ENCODE measurements at places on chromosomes 6 and 20.
A peak's percentile ranks its signal among the peaks of the same experiment; 100 is the strongest.

DNA sequence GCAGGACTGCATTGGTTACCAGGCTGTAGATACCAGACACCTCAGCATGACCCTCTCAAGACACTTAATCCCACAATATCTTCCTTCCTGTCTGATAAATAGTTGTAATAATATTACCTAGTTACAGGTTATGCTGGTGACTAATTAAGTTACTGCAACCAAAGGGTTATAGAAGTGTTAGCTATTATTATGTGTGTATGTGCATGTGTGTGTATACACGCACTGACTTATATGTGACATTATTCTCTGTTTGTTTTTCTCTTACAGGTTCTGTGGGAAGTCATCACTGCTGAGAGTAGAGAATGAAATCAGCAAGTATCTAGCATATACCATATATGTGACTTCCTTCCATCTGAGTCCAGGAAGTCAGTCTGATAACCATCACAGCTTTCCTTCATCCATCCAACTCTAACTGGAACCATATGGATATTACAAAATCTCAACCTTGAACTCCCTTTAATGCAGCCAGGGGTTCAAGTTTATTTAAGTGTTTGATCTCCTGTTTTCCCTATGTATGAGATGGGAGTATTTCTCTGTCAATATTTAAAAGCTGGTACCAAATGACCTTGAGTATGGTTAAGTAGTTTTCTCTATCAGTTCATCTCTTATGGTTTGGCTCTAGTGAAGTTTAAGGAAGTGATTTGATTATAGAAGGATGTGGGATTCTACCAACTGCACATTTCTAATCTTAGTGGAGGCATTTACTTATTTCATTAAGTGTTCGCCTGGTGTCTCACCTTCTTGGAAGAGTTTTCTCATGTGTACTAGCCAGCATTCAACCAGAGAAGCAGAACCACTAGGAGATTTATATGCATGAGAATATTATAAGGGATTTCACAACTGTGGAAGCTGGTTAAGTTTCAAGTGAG lies 313.2 kb downstream of the HIVEP2 start:
- no peak for DNase-seq

DNA sequence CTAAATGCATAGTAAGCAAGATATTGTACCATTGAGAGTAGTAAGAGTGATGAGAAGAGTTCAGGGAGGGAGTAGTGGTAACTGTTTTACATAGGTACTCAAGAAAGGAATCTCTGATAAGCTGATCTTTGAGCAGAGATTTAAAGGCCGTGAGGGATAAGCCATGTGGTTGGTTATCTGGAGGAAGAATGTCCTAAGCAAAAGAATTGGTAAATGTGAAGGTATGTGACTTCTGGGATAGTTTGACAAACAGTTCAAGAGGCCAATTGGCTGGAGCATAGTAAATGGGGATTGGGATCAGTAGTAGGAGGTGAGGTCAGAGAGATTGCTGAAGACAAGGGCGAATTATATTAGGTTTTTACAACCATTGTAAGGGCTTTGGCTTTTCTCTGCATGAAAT lies 40.1 kb downstream of the PLCB1 start:
- DNase-seq = no peak

DNA sequence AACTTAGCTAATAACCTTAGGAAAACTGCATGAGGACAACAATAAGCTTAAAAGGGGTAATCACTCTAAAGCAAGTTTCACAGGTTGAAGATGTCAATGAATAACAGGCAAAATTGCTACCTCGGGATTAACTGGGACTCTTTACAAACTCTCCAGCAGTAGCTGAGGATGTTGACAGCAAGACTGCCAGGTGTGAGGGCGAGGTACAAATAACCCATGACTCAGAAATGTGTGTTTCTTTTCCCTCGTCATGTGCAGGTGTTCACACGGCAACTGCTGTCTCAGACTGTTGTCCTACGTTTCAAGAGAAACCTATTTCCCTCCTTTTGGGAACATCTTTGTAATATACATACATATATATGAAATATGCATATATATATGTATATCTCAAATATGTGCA lies 15.9 kb downstream of the BCAS1 start:
- no peak for DNase-seq

DNA sequence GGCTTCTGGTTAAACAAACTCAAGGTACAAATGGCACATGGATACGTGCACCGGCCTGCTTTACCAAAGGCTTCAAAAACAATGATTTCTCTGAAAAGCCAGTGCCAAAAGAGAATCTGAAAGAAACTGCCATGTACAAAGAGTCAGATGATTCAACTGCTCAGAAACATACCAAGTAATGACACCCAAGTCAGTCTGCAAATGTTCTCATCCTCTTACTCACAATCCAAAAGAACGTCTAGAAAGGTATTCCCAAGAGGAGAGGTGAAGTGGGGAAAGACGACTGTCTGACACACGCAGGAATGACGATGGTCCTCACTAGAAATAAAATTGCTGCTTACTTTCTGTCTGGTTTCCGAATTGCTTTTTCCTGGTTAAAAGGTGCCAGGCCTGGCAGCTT lies 52.9 kb downstream of the NFATC2 start:
- no peak for DNase-seq

DNA sequence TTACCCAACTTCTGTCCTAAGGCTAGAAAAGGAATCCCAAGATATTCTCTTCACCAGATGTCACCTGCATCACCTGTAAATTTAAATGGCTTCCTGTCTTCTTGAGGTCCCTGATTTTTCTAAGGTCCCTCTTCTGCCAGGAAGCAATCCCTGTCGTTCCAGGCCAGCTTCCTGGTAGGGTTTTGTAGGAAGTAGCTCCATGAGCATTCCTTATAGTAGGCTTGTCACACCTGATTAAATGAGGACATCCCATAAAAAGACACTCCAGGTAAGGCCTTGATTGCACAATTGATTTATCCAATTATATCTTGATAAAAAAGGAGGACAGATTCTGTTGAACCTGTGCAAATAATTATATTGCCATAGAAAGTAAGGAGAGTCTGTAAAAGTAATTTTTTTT lies 8.7 kb downstream of the RAB44 start:
- no peak for DNase-seq

DNA sequence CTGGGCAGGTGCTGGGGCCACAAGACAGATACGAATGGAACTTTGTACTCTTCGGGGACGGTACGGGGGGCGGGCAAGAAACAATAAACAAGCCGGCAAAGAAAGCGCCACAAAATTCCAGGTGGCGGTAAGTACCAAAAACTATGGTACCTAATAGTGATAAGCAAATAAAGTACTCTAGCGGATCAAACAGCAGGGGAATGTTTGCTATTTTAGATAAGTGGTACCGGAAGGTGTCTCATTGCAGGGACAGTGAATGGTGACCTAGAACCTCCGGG lies 15.1 kb upstream of the RIPK1 start:
- no peak for DNase-seq

- no peak for DNase-seq
These were observed 1.4 kb upstream of the SNTA1 start for GRCh38 chr20:33444797-33445560.

- DNase-seq = no peak
These were observed 68.0 kb downstream of the PLCG1 start for GRCh38 chr20:41205313-41205712.

DNA sequence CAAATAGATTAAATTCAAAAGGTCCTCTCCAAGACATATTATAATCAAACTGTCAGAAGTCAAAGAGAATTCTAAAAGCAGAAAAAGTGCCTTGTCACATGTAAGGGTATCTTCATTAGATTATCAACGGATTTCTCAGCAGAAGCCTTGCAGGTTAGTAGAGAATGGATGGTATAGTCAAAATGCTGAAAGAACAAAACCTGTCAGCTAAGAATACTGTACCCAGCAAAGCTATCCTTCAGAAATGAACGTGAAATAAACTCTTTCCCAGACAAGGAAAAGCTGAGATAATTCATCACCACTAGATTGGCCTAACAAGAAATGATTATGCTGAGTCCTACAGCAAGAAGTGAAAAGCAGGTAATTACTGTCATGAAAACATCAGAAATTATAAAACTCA lies 92.9 kb downstream of the STXBP5 start:
- no peak for DNase-seq

DNA sequence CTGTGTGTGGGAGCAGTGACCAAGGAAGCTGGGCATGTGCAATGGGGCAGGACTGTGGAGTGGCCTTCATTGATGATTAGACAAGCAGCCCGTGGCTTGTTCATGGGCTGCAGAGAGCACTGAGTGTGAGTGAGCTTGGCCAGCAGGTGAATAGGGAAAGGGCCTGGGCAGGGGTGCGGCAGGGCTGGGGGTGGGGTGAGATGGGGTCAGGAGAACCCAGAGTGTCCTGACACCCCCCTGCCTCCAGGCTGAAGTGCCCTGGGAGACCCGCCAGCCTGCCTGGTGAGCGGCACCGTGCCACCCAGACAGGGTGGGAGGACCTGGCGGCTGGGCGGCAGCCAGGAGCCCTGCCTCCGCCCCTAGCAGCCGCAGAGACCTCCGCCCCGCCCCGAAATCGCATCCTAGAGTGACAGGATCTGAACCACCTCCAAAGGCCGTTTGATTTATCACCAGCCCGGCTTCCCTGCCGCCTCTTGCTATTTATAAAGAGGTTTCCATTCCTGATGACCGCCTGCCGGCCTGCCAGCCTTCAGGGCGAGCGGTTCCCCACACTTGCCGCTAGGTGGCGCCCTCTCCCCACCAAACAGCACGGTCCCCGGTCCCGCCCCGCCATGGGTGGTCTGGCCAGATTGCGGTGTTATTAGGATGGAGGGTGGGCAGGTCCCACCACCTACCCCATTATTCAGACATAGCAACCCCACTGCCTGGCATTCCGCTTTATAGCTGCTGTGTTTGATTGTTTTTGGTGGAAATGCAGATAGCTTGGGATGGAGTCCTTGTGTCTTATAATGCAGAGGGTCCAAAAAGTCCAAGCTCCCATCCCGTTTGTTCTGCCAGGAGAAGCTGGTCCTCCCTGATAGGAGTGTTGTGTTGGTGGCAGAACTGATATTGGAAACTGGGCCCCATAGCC lies 3.5 kb downstream of the MYLK2 start:
- DNase-seq = peak; percentile 54

GRCh38 chr20:14223806-14224205 lies 113.6 kb downstream of the FLRT3 start:
- DNase-seq = no peak

- peak; percentile 29 for DNase-seq
These were observed 172.9 kb downstream of the ADGRG6 start for GRCh38 chr6:142474531-142475289.

GRCh38 chr6:134676307-134677281 lies 273.3 kb downstream of the ALDH8A1 start:
- peak; percentile 47 for DNase-seq

- peak; percentile 90 for DNase-seq
These were observed 112.0 kb downstream of the HFE start for GRCh38 chr6:26199057-26199772.

DNA sequence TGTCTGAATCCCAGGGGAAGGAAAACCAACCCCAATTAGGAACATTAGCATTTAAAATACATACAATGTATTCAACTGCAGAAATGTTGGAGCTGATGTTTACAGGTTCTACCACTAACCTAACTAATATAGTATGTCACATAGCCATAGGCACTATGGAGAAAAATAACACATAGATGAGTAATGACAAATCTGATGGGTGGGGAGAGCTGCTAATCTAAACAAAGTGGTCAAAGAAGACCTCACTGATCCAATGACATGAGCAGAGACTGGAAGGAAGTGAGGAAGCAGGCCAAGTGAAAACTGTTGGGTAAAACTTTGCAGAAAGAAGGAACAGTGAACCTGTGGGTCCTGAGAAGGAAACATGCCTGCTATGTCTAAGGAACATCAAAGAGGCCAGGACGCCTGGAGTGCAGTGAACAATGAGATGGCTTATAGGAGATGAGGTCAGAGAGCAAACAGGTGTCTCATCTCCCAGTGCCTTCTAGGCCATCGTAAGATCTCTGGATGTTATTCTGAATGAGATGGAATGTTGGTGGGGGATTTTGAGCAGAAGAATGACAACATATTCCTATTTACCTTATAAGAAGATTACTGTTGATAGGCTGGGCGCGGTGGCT lies 135.7 kb downstream of the ALDH8A1 start:
- DNase-seq = no peak

DNA sequence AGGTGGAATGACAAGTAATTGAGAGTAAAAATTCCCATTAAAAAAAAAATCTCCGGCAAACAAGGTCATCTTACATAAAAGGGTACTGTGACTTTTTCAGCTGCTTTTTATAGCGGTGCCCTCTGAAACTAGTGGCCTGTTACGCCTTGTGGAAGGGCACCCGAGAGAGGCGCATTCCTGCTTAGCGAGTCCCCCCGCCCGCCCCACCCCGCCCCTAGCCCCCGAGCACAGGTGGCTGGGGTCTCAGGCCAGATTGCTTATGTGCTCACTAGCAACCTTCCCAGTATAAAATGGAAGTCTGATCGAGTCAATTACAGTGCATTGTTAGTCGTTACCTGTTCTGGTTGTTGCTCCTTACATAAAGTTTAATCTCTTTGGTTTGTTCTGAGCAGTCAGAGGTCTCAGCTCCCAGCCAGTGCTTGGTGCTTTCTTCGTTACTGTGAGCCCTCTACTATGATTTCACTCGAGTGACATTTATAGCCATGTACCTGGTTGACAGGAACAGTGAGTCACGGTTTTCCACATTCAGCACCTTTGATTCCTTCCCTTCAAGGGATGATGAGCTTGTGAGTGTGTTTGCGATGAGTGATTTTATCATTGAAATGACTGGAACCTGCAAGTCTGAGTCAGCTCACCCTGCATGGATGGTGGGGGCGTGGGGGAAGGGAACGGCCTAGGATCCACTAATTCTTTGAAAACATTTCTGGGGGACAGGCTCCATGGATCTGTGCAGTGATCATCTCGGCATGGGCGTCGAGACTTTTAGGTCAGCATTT lies 47.6 kb downstream of the ZDHHC14 start:
- DNase-seq = no peak

DNA sequence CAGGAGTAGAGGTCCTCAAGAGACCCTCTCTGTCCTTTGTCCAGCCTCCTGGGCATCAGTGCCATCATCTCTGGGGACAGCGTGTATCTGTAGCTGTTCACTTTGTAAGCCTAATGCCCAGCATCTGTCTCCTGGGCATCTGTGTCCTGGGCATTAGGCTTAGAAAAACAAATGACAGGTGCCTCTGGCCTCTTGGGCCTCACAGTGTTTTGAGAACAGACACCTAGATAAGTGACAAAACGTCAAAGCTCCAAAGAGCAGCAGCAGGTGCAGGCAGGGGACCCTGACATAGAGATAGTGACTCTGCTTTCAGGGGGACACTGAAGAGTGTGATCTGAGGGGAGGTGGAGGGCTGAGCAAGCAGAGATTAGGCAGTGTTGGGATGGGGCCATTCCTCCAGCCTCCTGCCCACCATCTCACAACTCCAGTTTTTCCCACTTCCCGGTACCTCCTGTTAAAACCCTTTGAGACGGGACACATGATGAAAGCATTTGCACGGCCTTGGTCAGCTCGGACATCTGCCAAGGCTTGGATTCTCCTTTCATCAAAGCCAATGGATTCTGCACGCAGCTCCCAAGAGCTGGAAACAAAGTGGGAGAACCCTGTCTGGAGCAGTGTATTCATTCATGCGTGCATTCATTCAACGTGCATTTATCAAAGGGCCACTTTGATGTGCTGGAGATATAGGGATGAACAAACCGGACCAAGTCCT lies 55.5 kb upstream of the CD93 start:
- no peak for DNase-seq

Data from NCI-H1436 (cell line).